SJCRH30 (cell line): ENCODE measurements at places on chromosomes 3 and 15. TPM values are rescaled to one million over a fixed set of nuclear protein-coding genes. Genes with fewer than 3 reads are reported as not detected.
A peak's percentile ranks its signal among the peaks of the same experiment; 100 is the strongest.

The FRMD4B gene
- total RNA-seq: 3.8 and 4.4 TPM in 2 replicates

The CCR3 gene
- total RNA-seq: not detected in 2 replicates

The NDN gene
- not detected in 2 replicates for total RNA-seq

The PARP15 gene
- 0.08 and 0.28 TPM in 2 replicates for total RNA-seq

The C3orf49 gene
- total RNA-seq: not detected in 2 replicates

The MAP1A gene
- total RNA-seq: 10.1 and 10.3 TPM in 2 replicates

The FURIN gene
- 12.0 and 12.6 TPM in 2 replicates for total RNA-seq

The STAB1 gene
- not detected in 2 replicates for total RNA-seq

The SLC12A8 gene
- 3.6 and 3.7 TPM in 2 replicates for total RNA-seq

The PLS1 gene
- total RNA-seq: 27.2 and 27.5 TPM in 2 replicates

DNA sequence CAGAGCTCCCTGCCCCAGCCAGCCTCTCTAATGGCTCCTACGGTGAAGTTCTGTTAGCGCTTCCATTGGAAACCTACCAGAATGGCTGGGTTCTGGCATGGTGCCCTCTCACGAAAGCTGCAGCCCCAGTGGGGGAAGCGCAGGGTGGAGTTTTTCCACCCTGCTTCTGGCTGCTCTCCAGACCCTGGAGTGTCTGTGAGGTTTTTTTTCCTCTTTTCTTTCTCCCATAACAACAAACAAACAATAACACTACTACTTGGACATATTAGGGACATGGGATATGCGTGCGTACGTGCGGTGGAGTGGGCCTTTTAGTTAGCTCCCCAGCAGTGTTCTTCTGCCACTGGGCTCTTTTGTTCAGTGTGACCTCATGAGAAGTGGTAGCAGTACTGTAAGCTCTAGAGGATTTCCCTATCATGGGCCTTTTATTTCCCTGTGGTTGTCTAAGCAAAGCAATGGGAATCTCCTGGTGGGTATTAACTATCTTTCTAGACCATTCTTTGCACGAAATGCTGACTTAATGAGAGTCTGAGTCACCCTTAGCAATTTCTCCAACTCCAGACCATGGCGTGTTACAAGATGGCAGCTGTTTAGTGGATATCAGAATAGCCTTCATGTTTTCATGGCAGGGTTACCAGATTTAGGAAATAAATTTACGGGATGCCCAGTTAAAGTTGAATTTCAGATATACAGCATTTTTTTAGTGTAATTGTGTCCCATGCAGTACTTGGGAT is 161.9 kb downstream of the FNDC3B start:
- DNase-seq: no peak

- DNase-seq: peak; percentile 98
These were observed 98.9 kb upstream of the TLE3 start for GRCh38 chr15:70196372-70197316.

GRCh38 chr3:99872923-99873254 is 55.2 kb downstream of the CMSS1 start:
- DNase-seq: no peak

DNA sequence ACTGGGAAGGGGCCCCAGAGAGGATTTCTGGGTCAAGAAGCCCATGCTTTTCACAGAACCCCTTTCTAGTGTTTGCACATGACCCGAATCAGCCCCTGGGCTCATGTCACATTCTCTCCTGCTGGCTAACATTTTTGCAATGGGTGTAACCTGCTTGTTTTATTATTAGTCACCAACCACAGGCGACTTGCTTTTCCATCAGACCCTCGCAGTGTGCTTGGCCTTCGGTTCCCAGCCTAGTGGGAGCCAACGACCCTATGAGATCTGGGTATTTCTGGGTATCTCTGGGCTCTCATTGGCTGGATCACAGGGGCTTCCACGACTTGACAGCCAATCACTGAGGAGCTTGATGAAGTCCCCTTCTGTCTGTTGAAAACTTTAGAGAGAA is 11.0 kb upstream of the FBLN2 start:
- DNase-seq: no peak

- no peak for DNase-seq
These were observed 81.2 kb upstream of the ABHD17C start for GRCh38 chr15:80613762-80614365.

GRCh38 chr15:65789105-65789504 is 3.0 kb downstream of the DENND4A start:
- no peak for DNase-seq

- DNase-seq: no peak
These were observed 43.5 kb upstream of the CTNNB1 start for GRCh38 chr3:41155834-41156233.

- DNase-seq: no peak
These were observed 163.8 kb upstream of the CDIN1 start for GRCh38 chr15:36415643-36416042.

DNA sequence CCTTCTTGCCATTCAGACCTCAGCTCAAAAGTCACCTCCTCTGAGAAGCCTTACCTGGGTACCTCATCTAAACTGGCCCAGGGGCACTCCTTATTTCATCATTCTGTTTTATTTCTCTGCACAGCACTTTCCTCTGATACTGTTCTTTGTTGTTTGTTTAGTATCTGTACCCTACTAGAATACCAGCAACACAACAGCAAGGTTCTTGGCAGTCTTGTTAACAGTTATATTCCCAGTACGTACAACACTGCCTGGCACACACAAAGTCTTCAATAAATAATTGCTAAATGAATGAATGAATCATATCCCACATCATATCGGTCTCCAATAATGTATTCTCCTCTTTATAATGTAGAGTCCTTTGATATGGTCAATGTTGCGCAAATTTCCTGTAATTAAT is 188.1 kb downstream of the FOXP1 start:
- no peak for DNase-seq

GRCh38 chr3:188529228-188529627 is 375.3 kb downstream of the LPP start:
- no peak for DNase-seq

- DNase-seq: no peak
These were observed 8.8 kb upstream of the CMC1 start for GRCh38 chr3:28232659-28233058.

- DNase-seq: peak; percentile 3
These were observed 31.0 kb downstream of the P3H2 start for GRCh38 chr3:190089711-190090110.

DNA sequence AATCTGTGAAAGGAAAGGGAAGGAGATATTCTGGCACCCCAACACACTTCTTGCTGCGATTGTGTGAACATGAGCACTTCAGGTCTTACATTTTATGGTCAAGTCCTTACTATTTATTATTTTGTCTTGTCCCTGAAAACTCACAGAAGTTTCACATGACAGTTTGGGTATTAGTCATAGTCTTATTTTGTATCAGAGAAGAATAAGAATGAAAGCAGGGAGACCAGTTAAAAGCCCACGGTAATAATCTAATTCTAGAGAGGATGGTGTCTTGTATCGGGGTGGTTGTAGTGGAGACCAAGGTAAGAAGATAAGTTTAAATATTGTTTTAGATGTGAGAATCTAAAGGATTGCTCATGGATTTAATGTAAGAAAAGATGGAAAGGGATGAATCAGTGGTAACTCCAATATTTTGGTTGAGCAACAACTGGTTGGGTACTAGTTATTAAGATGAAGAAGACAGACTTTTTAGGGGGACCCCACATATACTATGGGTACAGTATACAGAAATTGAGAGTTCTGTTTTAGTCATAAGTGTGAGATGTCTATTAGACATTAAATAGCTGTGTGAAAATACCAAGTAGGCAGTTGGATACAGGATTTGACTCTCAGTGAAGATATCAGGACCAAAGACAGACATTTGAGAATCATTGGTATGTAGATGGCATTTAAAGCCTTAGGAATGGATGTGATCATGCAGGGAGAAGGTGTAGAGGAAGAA is 227.6 kb downstream of the MFSD1 start:
- no peak for DNase-seq
